ENCODE measurements at places on chromosomes 4 and X.

GRCh38 chr4:44983083-44983482 lies 256.7 kb upstream of the GNPDA2 start:
- no peak for DNase-seq

GRCh38 chr4:143455211-143455610 lies 58.3 kb upstream of the SMARCA5 start:
- no peak for DNase-seq

- peak; percentile 29 for DNase-seq
These were observed 47.8 kb downstream of the SYNPO2 start for GRCh38 chr4:118936406-118936805.

DNA sequence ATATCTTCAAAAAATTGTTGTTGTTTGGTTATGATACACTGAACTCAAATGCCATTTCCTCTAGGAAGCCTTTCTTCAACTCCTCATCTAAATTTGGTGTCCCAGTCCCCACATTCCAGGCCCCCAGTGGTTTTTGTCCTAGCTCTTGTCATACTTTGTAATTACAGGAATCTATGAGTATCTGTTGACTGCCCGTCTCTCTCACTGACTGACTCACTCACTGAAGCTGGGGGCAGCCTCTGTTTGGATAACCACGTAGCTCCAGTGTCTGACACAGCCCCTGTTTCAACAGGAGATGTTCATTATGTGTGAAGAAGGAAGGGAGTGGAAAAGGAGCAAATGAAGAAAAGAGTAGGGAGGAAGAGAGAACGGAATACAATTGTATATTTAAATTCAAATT lies 284.1 kb upstream of the TENM3 start:
- DNase-seq: no peak

DNA sequence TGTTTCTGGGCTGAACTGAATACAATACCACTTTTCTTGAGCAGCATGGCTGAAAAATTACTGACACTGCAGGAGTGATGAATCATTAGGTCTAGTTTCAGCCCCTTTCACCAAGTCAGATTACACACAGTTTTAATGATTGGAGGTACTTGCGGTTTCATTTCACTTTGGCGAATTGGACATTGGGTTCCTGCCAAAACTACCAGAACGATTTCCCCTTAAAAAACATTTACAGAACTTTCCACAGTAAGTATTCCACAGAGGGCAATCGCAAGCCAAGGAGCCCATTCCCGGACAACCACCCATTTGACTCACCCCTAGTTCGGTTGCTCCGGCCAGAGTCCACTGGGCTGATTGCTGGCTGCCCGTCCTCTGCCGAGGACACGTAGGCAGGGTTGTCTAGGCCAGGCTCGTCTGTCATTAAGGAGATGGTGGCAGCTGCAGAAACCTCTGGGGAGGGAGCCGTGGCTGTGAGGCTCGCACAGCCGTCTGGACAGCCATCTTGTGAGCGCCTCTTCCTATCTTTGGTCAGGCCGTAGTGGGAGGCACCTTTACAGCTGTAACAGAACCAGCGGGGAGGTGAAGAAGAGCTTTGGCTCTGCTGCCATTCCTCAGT lies 83.5 kb downstream of the LNX1 start:
- no peak for DNase-seq

- no peak for DNase-seq
These were observed 135.8 kb upstream of the DGKK start for GRCh38 chrX:50606300-50606950.

DNA sequence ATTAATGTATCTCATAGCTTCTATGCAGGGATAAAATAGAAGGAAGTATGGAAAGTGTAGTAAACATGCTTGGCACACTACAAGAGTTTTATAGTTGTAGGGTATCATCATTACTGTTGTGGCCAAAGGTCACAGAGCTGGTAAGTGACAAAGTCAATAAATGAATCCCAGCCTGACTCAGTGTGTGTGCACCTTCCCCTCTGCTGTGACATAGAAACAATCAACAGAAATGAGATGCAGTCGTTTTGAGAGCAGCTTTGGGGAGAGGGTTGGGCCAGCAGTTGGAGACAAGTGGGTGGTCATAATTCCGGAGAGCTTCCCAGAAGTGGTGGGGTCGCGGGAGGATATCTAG lies 82.4 kb upstream of the RBPJ start:
- DNase-seq: no peak

DNA sequence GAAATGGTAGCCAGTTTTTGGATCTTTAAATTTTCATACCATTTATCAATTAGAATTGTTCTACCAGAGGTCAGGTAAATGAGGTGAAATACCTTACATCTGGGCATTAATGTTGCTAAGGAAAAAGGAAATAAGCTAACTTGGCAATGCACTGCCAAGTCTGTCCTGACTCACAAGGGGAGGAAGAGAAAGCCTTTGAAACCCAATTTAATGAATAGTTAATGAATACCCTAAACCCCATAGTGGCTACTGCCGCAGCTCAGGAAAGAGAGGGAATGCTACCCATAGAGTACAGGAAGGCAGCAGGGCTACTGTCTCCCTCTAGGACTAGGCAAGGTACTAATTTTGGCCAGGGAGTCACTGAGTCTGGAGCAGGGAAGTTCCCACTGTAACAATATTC lies 16.8 kb upstream of the DHX15 start:
- DNase-seq: no peak

DNA sequence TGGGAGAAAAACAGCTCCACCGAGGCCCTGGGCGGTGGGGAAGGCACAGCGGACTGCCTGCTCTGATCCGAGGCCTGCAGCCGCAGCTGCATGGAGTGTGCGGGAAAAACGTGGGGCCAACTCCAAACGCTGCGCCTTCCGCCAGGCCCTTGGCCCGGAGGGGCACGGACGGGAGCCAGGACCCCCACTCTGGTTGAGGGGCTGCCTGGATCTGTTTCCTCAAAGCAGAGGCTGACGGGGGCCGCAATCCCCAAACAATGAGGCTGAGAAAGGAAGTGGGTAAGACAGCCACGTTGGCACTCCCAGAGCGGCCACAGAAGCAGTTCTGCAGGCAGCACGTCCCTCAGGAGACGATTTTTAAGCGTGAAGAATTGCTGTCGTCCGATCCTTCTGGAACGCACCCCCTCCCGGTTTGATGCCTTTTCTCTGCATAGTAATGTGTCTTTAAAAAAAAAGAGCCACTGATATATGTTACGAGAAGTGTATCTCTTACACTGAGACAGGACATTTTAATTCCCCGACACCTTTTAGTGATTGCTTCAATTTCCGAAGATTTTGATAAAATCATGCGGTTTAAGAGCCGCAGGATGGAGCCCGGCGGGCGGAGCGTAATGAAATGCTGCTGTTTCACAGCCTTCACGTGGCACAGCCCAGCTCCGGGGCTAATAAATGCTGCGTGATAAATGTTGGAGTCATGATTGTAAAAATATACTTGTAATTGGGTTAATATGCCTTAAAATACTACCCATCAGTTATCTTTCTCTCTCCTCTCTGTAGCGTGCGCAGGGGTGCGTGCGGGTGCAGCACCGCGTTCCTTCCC lies 85.7 kb downstream of the FAM53A start:
- DNase-seq: no peak

GRCh38 chr4:4989083-4989622 lies 30.1 kb downstream of the CYTL1 start:
- DNase-seq: no peak

DNA sequence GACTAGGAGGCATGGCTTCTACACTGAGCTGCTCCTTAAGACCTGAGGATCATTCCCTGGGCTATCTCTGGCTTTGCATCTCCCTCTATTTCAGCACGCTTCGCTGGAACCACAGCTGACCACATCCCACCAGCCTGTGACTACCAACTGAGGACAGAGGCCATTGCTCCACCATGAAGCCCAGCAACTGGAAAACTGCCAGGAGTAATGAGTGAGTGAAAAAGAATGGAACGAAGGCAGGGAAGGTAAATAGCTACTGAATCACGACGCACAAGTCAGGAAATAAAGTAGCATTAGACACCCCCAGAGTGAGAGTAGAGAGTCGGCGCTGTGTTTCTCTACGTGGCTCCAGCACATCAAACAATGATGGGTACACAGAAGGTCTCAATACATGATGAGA lies 314.7 kb downstream of the LDB2 start:
- DNase-seq: no peak

DNA sequence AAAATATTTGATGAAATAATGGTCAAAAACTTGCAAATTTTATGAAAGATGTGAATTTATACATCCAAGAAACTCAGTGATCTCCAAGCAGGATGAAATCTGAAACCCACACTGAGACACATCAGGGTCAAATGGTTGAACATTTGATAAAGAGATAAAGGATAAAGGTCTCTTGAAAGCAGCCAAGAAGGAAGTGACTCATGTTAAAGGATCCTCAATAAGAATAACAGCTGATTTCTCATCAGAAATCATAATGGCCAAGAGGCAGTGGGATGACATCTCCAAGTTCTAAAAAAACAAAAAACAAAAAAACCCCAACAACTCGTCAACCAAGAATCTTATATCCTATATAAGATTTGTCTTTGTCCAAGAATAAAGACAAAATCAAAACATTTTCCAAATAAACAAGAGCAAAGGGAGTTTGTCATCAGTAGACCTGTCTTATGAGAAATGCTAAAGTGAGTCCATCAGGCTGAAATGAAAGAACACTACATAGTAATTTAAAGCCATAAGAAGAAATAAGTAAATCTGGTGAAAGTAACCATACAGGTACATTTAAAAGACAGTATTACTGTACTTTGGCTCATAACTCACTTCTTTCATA lies 121.7 kb downstream of the PDS5A start:
- no peak for DNase-seq

DNA sequence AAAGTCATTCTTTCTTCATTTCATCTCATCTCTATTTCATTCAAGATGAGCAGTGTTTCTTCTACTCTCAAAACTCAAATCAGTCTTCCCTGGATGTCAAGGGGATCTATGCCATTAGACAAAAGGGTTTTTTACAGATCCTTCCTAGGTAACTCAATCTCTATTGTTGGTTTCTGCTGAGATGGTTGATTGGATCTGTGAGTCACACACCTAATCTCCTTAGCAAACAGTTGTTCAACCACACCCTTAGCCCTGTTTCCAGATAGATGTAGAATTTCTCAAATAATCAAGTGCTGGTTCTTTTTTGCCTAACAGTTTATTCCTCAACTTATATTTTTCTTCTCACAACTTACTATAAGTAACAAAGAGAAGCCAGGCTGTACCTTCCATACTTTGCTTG lies 200.5 kb downstream of the KDR start:
- no peak for DNase-seq

GRCh38 chr4:1043162-1043561 lies 31.7 kb downstream of the FGFRL1 start:
- no peak for DNase-seq

- no peak for DNase-seq
These were observed 48.2 kb upstream of the KDR start for GRCh38 chr4:55173580-55173979.

DNA sequence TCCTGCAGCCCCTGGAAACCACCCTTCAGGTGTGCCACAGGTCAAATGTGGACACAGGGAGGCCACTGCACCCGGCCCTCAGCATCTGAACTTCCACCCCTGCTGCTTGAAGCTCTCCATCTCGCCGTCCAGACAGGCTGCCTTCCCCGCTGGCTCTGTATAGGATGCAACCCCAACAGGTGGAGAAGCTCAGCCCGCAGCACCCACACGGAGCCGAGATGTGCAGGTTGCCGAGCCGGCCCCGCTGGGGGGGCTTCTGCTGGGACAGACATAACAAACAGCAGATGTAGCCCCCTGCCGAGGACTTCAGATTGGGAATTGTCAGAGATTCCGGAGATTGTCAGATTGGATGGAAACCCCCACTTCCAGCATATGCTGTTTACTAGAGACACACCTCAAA lies 20.5 kb downstream of the TMEM187 start:
- DNase-seq: peak; percentile 92

- DNase-seq: no peak
These were observed 24.3 kb upstream of the NDNF start for GRCh38 chr4:121096629-121097028.

- no peak for DNase-seq
These were observed 26.1 kb downstream of the RUFY3 start for GRCh38 chr4:70747874-70748273.

- no peak for DNase-seq
These were observed 1.1 kb upstream of the RAP1GDS1 start for GRCh38 chr4:98260047-98260578.

DNA sequence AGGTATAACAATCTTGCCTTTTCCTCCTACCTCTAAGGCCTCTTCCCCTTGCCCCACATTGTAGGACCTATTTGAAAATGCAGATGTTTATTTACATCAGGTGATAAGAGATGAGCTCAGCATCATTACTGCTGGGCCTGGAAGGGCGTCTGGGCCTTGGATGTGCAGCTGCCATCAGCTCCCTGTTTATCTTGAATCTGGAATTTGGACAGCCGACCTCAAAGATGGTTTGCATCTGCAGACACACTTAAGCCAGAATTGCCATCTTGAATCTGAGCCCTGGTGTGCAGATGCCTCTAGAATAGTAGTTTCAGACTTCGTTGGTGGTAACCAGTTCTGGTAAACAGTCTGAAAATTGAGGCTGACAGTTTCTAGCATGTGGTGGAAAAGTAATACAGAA lies 59.0 kb downstream of the FAM193A start:
- no peak for DNase-seq

DNA sequence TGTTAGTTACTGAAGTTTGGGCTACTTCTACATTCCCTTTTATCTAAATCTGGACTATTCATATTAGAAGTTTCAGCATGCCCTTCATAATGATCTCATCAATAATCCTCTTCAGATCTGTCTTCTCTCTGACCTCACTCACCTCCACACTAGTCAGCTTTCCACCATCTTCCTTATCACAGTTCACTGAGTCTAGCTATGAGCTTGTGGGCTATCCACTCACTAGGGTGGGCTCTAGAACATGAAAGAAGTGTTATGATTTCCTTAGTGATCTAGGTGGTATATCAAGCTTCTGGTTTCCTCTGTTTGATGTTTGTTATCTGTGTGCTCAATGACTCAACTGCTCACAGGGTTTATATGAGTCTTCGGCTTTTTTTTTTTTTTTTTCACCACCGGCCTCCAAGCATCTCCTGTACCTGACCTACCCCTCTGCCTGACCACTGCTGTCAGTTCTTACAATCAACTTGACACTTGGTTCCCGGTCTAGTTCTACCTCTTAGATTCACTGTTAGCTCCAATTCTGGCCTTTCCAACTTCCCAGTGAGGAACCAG lies 103.1 kb downstream of the PAPSS1 start:
- DNase-seq: no peak

GRCh38 chr4:152488246-152488645 lies 47.6 kb downstream of the FBXW7 start:
- no peak for DNase-seq

DNA sequence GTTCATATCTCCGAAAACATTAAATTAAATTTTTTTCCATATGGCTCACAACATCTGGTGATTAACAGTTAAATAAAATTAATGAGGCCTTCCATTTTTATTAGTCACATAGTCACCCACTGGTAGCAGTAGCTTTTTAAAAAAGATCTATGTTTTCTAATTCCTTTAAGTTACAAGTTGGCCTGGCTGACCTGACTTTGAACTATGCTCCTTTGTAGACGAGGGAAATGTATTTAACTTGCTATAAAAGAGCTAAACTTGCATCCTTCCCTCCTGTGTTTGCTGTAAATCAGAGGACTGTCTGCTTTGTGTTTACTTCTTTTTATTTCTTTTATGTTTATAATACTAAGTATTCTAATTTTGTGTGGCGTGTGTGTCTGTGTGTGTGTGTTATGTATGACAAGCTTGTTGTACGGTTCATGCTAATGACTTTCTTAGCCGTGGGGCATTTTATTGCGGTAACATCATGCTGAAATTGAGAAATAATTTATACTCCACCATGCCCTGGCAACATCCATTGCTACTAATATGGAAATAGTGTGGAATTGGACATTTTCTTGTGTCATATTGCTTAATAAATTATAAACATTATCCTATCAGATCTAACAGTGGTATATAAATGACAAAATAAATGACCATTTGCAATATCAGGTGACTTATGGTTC lies 241.7 kb downstream of the SNCA start:
- DNase-seq: no peak

Measured in DMS 273 treated with DMSO at 0.1 percent for 48 hours (cell line).